Stomach (tissue), 19 donors: ENCODE measurements at places on chromosomes 5 and 9. TPM values are rescaled to one million over a fixed set of nuclear protein-coding genes. Genes with fewer than 3 reads are reported as not detected.

Gene AGXT2
- total RNA-seq: not detected

Gene CDKN2B-AS1
- not detected for total RNA-seq

DNA sequence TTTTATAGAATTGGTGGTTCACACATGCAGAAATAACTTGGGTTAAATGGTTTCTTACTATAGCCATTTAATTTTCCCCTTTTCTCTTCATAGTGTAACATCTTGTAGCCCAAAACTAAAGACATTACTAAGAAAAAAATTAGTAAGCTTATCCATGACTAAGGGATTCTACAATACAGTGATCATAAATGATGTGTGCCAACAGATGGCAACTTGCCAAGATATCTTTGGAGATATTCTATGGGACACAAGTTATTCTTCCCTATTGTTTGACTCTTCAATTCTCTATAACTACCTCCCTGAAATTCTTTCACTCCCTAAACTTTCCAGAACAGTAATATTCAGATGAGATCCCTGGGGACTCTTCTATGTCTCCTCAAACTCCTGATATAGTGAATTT is 580.6 kb downstream of the PTPRD start:
- no peak overlapping the region for H3K4me3 ChIP-seq
- no peaks in the 10 kb centered on the region for H3K27me3 ChIP-seq
- H3K27ac ChIP-seq: no peak overlapping the region
- no peaks in the 10 kb centered on the region for H3K4me1 ChIP-seq

DNA sequence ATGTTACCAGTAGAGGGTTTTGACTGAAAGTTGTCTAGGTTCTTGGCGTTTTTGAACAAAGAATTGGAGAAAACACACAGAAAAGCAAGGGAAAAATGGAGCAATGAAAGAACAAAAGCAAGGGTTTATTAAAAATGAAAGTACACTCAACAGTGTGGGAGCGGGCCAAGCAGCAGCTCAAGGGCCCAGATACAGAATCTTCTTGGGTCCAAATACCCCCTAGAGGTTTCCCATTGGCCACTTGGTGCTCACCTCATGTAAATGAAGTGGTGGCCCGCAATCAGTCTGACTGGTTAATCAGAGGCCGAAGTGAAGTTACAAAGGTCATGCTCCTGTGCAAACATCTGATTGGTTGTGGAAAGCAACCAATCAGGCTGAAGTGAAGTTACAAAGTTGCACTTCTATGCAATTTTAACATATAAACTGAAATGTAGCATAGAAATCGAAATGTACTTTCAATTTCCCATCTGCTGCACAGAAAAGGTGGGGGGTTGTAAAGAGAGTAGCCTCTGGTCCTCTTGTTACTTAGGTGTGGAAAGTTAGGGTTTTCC is 1.9 kb upstream of the GM2A start:
- no peaks in the 10 kb centered on the region for H3K36me3 ChIP-seq
- H3K27me3 ChIP-seq: no peaks in the 10 kb centered on the region
- H3K4me3 ChIP-seq: no peak overlapping the region
- DNase-seq: no peak
- H3K4me1 ChIP-seq: peaks cover 14% of the 10 kb centered on the region

Gene ROPN1L
- total RNA-seq: not detected
